Right ventricle myocardium superior (tissue), 1 donor: ENCODE measurements at places on chromosomes 16 and 17. TPM values are rescaled to one million over a fixed set of nuclear protein-coding genes. Genes with fewer than 3 reads are reported as not detected.

DNA sequence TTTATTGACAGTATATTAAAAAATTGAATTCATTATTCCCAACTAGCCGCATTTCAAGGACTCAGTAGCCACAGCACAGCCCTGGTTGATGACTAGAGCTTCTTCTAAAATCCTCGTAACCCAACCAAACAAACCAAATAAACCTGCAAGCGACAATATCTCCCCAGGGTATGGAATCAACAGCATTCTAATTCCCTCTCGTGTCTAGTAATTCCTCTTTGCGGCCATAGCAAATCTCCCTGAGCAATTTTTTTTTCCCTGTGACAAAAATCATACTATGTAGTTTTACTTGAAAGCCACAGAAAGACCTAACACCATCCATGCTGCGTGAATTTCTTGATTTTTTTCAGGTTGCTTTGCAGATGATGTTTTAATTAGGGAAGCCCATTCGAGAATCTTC lies 143.4 kb upstream of the MYOCD start:
- no peak for DNase-seq

- DNase-seq: no peak
Measured at GRCh38 chr16:85134076-85134788, 22.0 kb upstream of the CIBAR2 start.

- DNase-seq: no peak
Measured at GRCh38 chr16:59697761-59698160, 963.6 kb upstream of the GOT2 start.

- DNase-seq: peak; percentile 62
Measured at GRCh38 chr17:45852535-45853297, 8.0 kb downstream of the SPPL2C start.

DNA sequence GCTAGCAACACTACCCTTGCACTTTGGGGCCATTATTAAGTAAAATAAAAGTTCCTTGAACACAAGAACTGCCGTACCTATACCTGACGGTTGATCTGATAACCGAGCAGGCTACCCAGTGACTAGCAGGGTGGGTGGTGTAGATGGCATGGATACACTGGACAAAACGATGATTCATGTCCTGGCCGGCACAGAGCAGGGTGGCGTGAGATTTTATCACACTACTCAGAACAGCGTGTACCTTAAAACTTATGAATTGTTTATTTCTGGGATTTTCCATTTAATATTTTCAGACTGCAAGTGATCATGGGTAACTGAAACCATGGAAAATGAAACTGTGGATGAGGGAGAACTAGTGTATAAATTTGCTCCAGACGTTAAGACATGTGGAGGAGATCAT lies 41.0 kb upstream of the MSI2 start:
- DNase-seq: no peak

- peak; percentile 30 for DNase-seq
Measured at GRCh38 chr16:50299508-50300105, 33.3 kb downstream of the ADCY7 start.

DNA sequence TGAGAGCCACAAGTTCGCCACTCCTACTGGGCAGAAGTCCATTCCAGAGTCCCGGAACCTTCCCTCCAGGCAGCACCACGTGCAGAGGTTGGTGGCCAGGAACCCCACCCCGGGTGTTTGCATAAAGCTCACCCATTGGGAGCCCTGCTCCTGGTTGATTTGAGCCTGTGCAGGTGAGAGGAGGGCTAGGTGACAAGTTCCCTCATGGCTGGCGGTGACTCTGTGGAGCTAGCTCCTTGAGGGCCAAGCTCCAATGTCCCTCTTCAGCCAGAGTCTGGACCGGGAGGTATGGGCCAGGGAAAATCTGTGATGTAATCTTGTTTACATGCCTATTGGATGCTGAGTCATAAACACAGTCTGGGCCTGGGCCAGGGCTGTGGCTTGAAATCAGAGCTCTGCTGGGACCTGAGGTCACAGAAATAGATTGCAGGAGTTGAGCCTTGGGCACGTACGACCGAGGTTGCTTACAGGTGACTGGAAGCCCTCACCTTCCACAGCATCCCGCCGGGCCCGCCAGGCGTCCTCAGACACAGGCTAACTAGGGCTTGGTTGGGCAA lies 118.9 kb downstream of the AATF start:
- peak; percentile 47 for DNase-seq

Gene FLYWCH2
- 27.9 TPM for total RNA-seq

- no peak for DNase-seq
Measured at GRCh38 chr17:65800655-65801054, 239.2 kb upstream of the AXIN2 start.

DNA sequence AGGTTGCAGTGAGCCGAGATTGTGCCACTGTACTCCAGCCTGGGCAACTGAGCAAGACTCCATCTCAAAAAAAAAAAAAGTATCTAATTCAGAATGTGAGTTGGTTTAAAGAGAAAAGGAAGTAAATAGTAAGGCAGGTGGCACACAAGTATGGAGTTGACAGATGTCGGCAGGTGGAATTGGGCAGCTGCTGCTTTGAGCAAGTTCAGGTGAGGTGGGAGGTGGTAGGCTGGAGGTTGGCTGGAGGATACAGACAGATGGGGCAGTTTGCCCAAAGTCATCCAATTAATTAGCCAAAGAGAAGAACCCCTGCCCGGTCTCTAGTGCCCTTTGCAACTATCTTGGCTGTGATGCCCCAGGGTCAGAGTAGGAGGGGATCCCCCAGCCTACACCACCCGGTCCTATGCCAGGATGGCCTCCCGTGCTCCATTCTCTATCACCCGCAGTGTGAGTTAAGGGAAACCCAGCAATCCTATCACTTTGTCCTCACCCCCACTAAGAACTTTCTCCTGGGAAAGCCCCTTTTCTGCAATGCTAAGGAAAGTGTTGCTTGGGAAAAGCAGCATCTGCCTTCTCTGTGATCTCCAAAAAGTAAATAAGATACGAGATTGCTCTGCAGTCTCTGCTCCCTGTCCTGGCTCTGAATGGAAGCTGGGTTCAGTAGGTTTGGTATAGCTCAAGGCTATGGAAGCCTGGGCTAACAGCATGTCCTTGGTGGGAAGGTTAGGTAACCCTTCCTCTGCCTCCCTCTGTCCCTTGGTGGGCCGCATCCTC lies 32.2 kb downstream of the SLC12A3 start:
- no peak for DNase-seq

DNA sequence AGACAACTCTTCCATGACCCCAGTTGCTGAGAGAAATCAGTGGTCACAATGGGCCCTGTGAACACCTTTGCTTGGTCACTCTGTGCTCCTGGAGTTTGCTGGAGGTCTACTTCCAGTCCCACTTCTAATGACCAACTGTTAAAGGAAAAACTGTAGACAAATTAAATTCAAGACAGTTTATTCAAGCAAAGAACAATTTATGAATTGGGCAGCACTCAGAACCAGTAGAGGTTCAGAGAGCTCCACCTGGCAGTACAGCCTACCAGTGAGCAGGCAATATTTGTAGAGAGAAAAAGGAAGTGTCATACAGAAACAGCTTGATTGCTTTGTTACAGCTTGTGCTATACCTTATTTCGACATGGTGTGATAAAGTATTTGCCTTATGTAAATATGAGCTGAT lies 116.5 kb downstream of the HS3ST3B1 start:
- no peak for DNase-seq

DNA sequence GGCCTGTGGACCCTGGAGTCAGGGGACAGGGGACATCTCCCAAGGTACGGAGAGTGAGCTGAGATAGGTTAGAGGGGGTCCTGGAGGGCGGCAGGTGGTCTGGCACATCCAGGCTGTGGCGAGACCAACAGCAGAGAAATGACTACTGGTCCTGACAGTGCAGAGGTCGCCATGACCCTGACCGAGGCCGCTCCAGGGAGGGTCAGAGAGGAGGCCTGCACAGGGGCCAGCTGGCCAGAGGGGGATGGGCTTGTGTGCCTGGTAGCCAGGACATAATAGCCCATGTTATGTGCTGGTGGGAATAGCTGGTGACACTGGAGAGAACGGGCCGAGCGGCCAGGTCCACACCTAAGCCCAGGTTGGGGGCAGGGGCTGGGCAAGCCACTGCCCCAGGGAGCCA lies 40.6 kb upstream of the ZC3H18 start:
- DNase-seq: no peak

GRCh38 chr16:86138121-86139085 lies 239.4 kb downstream of the IRF8 start:
- DNase-seq: no peak

- no peak for DNase-seq
Measured at GRCh38 chr17:29642171-29642611, 19.5 kb upstream of the CORO6 start.

DNA sequence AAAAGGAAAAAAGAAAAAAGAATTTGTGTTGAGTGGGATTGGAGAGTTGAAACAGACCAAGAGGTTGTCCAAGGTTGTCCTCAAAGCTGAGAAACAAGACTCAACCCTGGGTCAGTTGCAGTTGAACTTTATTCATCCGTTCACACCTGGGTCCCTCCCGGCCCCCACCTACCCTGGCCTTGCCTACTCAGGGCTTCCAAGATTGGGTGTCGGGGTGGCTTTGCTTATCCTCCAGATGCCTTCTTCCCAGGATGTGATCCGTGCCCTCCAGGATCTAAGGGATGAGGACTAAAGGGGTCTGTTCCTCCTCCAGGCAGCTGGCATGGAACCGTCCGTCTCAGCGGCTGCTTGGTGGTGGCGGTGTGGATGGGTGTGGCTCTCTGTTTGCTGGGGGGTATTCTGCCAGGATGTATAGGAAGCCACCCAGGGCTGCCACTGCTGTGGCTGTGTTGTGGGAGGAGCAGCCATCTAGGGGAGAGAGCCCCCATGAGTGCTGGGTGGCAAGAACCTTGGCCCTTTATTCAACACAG lies 10.3 kb upstream of the NAGPA start:
- DNase-seq: peak; percentile 2

DNA sequence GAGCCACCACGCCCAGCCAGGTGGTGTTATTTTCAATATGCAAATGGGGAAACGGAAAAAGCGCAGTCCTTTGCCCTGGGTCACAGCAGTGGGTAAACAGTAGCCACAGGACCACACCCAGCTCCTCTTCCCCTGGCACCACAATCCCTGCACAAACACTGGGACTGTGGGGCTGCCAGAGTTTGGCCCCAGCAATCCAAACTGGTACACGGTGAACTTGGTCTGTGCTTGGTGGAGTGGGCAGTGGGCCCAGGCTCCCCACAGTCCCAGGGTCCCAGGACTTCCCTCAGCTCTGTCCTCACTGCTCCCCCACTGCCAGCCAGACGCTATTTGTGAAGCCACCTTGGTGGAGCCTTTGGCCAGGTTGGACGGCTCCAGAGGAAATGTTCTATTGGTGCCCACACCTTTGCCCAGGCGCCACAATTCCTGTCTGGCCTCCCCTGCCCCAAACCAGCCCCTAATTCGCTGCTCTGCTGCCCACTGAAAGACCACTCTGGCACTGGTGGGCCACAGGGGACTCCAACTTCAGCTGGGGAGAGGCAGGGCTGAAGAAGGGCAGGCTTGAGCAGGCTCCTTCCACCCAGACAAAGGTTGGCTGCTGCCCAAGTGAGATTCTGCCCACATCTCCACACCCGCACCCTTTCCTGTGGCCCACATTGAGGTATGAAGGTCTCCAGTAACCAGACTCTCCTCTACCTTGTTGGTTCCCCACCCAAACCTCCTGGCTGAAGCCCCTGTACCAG lies 2.1 kb downstream of the CHAD start:
- DNase-seq: no peak

DNA sequence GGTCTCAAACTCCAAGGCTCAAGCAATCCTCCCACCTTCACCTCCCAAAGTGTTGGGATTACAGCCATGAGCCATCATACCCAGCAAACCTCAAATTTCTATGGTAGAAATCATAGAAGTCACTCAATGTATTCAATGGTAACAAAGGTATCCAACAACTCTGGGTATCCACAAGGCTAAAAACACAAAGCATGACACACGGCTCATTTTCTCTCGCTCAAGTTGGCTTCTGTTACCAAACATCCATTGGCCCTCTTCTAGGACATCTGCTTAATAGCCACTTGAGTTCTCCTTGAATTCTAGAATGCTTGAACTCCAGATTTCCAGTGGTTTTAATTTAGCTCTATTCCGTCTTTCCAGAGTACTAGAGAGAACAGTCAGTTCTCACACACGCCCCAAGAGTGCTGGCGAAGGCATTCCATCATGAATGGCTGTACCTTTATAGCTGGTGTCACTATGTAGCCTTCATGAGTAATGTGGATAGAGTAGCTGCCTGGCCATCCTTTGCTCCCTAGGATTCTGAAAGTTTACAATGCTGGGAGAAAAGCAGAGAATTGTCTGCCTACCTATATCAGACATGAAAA lies 42.6 kb downstream of the SPAG9 start:
- no peak for DNase-seq

Gene EVPL
- 0.08 TPM for total RNA-seq

Gene CDH15
- not detected for total RNA-seq

Gene KIF2B
- not detected for total RNA-seq

DNA sequence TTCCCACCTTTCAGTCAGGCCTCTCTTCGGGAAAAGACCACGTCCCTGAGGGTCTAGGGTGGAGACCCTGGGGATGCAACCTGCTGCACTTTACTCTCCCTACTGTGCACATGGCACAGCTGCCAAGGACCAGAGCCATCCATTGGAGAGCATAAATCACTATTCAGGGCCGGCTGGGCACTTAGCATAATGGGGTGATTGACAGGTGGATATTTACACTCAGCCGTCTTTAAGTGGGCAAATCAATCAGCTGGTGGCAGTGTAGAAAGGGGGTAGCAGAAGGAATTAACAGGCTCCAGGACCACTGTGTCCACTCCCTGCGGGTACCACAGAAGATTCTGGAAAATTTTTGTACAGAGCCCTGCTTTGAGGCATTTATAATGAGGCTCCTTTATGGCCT lies 87.3 kb upstream of the IRX6 start:
- DNase-seq: no peak

- DNase-seq: no peak
Measured at GRCh38 chr17:77443748-77444260, 303.0 kb downstream of the SEC14L1 start.

Gene RPRML
- not detected for total RNA-seq

DNA sequence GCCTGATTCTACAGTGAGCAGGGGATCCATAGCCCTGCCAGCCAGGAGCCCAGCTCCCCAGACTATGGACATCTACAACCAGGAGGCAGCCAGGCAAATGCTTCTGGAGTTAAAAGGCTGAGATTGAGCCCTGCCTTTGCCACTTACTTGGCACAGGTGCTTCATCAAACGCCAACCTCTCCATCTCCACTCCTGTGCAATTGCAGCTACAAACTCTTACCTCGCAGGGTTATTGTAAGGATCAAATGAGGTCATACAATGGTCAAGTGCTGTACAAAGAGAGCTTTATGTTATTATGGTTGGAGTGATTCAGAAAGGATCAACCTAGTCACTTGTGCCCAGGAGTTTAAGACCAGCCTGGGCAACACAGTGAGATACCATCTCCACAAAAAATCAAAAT lies 9.8 kb upstream of the MYO18A start:
- DNase-seq: no peak
